ENCODE measurements at places on chromosomes 3 and 15.

DNA sequence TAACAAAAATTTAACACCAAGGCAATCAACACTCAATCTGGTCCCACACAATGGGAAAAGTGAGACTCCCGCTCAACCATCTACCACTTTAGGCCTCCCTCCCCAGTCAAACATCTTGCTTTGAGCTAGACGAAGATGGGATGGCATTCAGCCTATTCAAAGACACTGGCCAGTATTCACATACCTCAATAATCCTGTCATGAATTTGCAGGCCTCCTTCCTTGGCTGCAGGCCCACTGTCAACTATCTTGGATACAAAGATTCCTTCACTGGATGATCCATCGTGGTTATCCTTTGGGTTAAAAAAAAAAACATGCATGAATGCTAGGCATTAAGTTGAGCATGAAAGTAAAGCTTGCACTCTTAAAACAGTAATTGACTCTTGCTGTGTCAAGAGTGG, 22.6 kb downstream of the PDZRN3 start:
- no peak for DNase-seq

DNA sequence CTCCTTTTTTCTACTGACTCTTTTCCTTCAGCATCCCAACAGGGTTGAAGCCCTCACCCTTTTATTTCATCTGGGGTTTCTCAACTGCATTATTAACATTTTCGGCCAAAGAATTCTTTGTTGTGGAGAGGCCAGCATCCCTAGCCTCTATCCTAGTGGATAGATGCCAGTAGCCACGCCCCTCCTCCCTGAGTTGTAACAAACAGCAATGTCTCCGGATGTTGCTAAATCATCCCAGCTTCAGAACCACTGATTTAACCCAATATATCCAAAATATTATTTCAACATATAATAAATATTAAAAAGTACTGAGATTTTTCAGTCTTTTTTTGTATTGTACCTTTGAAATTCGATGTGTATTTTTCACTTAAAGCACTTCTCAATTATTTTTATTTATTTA, 2.0 kb upstream of the RNF111 start:
- no peak for DNase-seq

DNA sequence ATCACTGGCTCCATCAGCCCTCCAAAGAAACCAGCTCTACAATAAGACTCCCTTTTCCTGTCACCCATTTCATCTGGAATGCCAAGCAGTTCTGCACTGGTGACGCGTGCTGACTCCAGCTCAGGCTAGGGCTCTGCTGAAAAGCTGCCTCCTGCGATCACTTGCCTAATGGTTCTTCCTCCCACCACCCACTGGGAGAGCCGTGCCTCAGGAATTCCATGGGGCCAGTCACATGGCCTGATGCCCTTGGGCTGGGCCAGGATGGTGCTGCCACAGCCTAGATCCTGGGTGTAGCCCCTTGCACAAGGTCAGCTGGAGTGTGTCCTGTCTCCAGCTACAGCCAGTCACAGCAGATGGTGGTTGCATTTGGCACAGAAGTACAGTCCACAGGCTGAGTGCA, 98.9 kb downstream of the DNAJB8 start:
- no peak for DNase-seq

- DNase-seq: no peak
These were observed 8.2 kb upstream of the ANKRD63 start for GRCh38 chr15:40290918-40291574.

DNA sequence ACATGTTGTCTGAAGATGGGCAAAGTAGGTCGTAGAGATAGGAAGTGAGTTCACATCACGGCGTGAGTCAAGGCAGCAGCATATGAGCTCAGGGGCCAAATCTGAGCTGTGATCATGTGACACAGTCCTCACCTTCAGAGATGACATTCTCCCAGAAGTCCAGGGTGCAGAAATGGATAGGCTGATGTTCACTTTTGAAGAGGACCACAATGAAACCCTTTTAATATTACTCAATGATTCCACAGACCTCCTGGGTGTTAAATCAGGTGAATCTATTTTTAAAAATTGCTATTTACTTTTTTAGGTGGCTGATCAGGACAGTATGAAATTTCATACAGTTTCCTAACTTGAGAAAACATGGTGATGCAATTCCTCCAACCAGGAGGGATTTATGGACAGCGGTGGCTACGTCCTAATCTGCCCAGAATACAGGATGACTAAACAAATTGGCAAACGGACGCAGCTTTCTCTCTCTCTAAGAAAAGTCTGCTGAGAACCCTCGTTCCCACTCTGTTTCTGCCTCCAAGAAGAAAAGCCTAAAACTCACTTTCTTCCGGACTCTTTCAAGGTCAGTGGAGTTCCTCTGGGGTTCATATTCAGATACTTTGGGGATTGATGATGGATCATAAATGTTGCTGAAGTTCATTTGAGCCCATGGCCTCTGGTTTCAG, 34.4 kb downstream of the B3GNT5 start:
- DNase-seq: no peak

- DNase-seq: no peak
These were observed 404.0 kb upstream of the WNT5A start for GRCh38 chr3:55891106-55891505.

DNA sequence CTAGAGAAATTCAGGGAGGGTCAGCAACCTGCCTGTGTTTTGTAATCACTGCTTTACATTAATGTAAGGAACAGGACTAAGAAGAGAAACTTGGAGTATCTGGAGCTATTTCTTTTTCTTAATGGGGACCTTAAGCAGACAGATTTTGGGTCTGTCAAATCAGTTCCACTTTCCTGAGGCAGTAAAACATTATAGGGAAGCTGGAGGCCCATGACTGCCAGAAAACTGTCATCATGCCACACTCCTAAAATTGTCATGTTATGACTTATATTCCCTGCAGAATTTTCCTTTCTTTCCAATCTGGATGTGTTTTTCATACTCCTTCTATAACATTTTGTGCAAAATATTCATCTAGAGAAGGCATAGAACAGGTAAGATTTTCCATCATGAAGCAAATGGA, 28.8 kb downstream of the DGKG start:
- DNase-seq: no peak

All from SW 1271 (cell line).